ENCODE measurements at places on chromosomes 7 and 10.

- DNase-seq, result peak; percentile 6
Measured at GRCh38 chr7:148687555-148687954, 11.1 kb upstream of the CUL1 start.

- no peak for DNase-seq
Measured at GRCh38 chr10:113230011-113230610, 280.1 kb downstream of the TCF7L2 start.

DNA sequence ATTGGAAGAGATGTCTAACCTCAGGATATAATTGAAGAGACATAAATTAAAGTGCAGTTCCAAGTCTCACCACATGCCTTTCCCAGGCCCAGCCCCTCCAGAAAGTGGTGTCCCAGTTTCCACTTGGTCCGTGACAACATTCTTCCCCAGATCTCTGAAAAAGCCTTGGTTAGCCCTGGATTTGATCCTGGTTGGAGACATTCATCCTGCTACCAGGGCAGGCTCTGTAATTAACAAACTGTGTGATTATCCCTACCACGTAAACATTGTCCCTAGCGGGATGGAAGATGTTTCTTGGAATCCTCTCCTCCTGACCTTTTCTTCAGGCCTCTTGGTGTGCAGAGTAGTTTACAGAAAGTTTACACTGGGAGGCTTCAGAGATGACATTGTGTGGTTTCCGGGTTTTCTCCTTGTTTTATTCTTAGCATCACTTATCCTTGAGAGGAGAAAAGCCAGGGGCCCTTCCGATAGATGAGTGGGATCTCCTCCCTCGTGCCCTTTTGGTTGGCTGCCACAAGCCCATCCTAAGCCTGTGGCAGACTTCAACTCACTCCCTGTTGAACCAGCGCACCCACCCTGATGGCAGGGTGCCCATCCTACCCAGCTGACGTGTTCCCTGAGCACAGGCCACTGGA is 83.8 kb downstream of the COL13A1 start:
- peak; percentile 6 for DNase-seq

- peak; percentile 87 for DNase-seq
Measured at GRCh38 chr10:49398000-49398861, 2.3 kb upstream of the DRGX start.

DNA sequence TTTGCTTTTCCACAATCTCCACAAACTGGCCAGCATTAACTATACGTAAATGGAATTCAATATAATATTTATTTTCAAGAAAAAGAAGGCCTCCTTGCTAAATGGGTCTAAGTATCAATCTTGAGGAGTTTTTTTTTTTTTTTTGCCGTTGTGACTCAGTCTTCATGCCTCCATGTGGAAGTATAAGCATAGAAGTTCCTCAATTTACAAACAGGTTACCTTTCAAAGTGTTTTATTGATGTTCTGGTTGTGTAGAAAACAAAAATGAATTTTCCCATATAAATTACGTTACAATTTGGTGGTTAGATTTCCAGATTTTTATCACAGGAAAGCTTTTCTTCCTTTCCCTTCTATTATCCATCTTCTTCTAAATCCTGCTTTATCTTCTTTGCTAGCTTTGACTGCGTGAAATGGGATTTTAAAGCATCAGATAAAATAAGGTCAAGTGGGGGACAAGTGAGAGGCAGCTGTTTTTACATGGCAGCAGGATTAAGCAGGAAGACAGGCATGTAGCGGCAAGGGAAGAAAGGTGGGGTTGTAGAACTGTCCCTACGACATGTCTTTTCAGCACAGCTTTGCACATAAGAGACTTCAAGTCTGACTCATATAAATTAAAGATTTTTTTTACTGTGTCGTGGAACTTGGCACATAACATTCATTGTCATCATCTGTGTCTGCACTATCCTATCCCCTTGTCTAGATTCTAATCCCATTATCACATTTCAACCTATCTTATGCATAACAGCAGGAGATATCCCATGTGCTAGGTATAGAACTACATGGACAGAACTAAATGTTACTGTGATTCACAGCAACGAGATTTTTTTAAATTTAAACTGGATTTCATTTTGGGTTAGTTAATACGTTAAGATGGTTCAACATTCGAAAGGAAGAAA is 135.3 kb upstream of the FAM3C start:
- no peak for DNase-seq

- DNase-seq, result peak; percentile 22
Measured at GRCh38 chr7:22444181-22444971, 55.6 kb downstream of the STEAP1B start.

- peak; percentile 31 for DNase-seq
Measured at GRCh38 chr10:102652170-102652916, 8.1 kb downstream of the TRIM8 start.

GRCh38 chr10:78868048-78868447 is 200.7 kb upstream of the ZMIZ1 start:
- DNase-seq, result no peak

Data from suppressor macrophage treated with lipopolysaccharide for 1 hour (primary cell).